ENCODE measurements at places on chromosomes 3 and 15.

DNA sequence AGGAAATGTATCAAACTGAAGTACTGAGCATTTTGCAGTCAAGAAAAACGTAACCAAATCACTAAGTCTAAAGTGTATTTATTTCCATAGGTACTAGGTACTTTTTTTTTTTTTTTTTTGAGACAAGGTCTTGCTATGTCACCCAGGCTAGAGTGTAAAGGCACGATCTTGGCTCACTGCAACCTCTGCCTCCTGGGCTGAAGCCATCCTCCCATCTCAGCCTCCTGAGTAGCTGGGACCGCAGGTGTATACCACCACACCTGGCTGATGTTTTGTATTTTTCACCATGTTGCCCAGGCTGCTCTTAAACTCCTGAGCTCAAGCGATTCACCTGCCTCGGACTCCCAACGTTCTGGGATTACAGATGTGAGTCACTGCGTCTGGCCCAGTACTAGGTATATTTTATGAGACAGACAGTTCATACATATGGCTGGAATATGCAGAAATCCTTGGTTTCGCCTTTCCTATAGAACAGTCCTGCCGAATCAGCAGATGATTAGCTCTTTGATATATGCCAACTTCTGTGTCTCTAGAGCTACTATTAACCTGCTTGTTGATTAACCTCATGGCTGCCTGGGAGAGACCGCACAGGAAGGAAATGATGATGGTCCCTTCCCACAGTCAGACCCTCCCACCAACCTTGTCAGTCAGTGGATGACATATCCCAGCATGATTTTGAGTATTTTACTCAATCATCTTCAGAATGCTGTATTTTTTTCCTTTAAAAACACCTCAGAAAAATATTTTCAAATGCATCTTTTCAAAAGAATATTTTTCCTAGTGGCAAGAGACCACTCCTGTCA, 32.3 kb downstream of the TMOD3 start:
- peak; percentile 65 for DNase-seq

DNA sequence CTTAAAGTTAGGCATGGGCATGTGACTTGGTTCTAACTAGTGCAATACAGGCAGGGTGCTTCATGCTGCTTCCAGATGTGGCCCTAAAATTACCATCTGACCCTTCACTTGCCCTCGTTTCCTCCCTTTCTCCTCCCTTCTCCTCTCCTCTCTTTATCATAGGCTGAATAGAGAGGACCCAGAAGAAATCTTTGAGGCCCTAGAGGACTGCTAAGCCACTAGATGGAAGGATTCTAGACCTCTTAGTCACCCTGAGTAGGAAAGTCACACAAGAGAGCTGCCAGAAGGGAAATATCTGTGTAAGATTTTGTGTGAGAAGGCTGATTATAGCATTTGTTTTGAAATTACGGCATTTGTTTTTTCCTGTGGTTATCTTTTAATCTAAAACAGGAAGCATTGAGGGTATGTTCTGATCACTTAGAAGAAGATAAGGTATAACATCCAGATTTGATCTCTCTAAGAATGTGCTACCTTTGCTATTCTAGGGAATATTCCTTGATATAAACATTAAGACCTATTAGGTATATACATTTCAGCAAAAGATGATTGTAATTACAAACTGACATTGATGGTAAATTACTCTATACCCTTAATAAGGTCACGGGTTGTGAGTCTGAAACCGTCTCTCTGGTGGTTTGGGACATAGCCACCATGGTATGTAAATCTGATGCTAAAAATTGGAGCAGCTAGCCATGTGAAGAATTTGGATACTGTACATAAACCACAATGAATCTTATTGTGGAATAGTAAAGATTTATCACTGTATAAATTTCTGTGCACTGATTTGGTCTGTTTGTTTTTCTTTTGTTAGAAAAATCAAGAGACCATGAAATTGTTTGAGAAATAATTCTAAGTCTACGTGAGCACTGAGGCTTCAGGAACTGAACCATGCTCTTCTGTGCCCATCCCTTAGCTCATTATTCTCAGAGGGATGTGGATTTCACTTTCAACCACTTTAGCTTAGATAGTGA, 84.1 kb downstream of the TP63 start:
- no peak for DNase-seq

DNA sequence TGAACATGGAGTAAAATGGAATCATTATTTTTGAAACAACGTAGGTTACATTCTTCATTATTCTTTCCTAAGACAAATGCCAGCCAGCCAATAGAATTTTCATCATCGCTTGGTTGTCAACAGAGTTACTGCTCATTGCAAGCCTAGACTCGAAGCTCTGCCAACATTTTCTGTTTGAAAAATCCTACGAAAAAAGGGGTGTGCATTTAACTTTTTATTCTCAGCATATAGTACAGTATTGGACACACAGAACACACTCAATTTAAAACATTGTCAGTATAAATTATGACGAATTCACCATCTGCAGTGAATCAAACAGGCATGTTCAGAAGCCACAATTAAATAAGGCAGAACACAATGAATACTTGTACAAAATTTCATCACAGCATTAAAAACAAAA, 232.1 kb downstream of the NR1D2 start:
- DNase-seq = no peak

- no peak for DNase-seq
These were observed 149.5 kb downstream of the ALDH1A2 start for GRCh38 chr15:57915827-57916531.

GRCh38 chr3:12430086-12430485, 54.2 kb upstream of the TSEN2 start:
- DNase-seq = no peak

DNA sequence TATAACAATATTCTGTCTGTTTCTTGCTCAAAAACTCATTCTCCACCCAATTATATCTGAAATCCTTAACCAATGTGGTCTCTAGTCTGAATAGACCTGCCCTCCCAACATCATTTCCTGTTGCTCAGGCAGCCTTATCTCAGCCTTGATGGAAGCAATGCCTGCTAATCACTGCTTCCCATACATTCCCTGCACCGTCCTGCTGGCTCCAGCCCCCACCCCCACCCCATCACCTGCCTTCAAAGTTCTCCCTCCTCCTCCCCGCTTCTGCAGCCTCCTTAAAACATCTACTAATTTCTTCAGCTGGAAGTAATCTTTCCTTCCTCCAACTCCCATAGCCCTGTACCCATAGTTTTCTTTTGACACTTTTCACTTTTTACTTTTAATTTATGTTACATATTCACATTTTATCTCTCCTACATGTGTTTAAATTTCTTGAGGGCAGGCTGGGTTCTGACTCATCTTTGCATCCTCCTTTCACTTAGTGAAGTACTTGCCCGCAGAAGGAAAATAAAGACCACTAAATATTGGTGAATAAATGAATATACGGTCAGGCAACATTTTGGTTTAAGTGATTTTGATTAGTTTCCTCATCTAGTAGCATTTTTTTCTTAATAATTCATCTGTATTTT, 98.2 kb downstream of the MEIS2 start:
- no peak for DNase-seq

DNA sequence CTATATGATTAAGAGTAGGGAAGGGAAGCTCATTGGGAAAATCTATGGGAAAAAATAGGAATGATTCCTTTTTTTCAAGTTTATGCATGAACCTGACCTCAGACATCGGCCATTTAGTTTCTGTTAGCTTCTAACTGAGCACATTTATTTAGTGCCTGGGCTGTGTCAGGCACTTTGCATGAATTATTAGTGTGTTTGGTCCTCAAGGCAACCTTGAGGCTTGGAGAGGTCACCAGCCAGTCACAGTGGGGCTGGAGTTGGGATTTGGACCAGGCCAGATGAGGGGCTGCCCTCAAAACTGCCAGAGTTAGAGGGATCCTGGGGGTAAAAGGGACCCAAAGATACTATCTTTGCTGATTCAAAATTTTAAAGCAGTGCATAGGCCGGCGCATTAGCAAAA, 8.1 kb downstream of the SIAH2 start:
- DNase-seq = no peak

GRCh38 chr3:93923006-93923405, 50.7 kb downstream of the PROS1 start:
- no peak for DNase-seq

- no peak for DNase-seq
These were observed 171.9 kb downstream of the SYNPR start for GRCh38 chr3:63450023-63450422.

DNA sequence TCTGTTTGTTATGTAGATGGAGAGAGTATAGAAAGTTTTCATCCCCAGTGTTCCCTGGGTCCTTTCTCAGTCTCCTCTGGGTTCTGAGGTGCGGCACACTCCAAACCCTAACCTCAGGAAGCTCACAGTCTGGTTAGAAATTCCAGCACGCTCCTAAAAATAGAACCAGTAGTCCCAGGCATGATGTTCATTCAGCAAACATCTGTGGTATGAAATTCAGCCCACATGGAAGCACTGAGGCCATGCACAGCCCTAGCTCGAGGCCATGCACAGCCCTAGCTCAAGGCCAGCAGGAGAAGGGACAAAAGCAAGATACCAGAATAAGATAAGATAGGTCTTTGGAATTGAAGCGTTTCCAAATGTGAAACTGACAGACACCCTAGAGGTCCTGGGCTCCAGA, 82.3 kb upstream of the OXTR start:
- DNase-seq = no peak

- no peak for DNase-seq
These were observed 231.8 kb upstream of the TPRG1 start for GRCh38 chr3:188939814-188940572.

DNA sequence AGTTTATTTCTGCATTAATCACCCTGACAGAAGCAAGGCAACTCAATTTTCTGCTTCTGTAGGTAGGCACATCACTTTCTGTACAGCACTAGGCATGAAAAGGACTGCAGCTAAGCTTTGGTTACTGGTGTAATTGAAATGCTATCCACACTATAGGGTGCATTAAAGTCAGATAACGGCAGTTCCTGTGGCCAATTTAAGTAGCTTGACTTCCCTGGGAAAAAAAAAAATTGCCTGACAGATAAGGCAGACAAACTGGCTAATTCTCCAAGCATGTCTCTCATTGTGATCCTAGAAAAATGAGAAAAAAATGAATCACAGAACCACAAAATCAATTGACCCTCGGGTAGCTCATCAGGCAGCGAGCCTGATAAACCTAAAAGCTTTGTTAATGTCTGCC, 151.4 kb downstream of the MEIS2 start:
- DNase-seq = no peak

DNA sequence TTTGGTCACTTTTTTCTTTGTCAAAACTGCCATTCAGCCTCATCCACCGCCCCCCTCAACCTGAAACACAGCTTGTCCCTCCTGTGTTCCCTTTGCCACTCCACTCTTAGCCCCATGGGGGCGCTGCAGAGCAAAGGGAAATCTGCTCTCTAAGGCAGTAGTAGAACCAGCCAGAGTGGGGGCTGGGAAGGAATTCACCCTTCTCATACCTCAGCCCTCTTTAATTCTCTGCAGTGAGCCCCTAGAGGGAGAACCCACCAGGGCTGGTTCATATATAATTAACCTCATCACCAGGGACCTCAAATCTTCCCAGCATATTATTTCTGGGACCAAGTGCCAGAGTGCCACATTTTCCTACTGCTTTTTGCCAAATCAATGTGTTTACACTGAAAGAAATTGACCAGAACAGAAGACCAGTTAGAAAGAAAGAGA, 2.8 kb upstream of the BCL6 start:
- DNase-seq = peak; percentile 90

- no peak for DNase-seq
These were observed 18.6 kb downstream of the CRYGS start for GRCh38 chr3:186525369-186526255.

- no peak for DNase-seq
These were observed 98.9 kb downstream of the MEIS2 start for GRCh38 chr15:37001417-37001816.

- DNase-seq = no peak
These were observed 71.6 kb downstream of the SAMMSON start for GRCh38 chr3:70071138-70071537.

DNA sequence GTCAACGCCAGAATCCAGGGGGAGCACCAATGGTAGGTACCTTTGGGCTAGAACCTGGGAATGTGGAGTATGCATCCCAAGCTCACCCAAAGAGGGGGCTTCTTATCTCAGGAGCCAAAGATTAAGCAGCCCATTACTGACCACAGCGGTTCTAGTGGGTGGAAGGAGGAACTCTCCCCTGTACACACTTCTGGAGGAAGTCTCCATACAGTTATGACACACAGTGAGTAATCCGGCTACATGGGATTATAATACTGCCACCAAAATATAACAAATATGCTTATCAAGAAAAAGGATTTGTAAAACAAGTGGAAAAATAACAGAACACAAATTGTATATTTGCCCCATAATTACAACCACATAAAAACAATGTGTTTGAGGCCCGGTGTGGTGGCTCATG, 8.4 kb downstream of the MYO1E start:
- no peak for DNase-seq

DNA sequence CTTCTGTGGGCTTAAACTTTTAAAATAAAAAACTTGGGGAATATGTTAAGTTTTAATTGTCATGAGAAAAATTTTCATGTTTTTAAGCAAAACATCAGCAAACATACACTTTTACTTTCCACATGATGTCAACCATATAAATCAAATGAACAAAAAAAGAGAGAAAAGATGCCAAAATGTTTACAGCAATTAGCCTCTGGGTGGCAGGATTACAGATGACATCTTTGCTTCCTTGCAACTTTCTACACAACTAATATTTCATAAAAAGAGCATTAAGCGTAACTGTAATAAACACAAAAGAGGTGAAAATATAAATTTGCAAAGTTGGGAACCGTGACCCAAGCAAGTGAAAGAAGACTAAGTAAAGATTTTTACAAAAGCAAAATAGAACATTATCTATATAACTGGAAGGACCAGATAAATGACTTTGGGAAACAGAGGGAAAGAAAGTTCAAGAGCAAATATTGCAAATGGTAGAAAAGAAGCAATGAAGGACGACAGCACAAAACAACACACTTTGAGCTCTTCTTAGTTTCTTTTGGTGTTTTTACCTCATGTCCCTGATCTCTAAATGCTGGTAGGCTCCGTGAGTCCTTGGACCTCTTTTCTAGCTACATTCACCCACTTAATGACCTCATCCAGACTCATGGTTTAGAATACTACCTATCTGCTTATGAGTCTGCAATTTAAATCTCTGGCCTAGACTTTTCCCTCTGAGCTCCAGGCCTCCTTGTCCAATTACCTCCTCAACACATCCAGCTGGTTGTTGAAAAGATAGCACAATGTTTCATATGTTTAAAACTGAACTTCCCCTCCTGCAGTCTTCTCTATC, 9.4 kb downstream of the TP53BP1 start:
- DNase-seq = no peak

GRCh38 chr3:135690664-135691063, 274.9 kb upstream of the PPP2R3A start:
- DNase-seq = no peak

Data from activated naive CD4-positive, alpha-beta T cell treated with Interleukin-2 at 50 U/mL for 16 hours (primary cell).